Left renal cortex interstitium (tissue), 4 donors: ENCODE measurements at places on chromosomes 11 and 22.

- DNase-seq: no peak
Observed at GRCh38 chr11:96033095-96033494, 109.2 kb upstream of the MTMR2 start.

GRCh38 chr11:66067640-66068039, 2.4 kb upstream of the PACS1 start:
- no peak for DNase-seq

DNA sequence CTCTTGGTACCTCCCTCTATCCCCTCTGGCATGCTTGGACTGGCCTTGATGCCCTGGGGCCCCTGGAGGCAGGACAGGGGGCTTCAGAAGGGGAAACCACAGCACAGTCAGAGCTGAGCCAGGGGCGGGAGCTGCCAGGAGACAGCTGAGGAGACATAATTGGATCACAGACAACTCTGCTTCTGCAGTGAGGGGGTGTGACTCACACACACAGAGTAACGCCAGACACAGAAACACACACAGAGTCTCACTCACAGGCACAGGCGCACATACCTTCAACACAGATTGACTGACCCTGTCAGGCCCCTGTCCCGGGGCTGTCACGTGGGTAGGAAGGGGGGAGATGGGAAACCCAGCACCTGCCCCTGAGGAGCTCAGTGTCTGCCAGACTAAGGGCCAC, 20.6 kb downstream of the STARD10 start:
- DNase-seq: no peak

GRCh38 chr11:119323532-119324033, 6.7 kb upstream of the MCAM start:
- DNase-seq: no peak

DNA sequence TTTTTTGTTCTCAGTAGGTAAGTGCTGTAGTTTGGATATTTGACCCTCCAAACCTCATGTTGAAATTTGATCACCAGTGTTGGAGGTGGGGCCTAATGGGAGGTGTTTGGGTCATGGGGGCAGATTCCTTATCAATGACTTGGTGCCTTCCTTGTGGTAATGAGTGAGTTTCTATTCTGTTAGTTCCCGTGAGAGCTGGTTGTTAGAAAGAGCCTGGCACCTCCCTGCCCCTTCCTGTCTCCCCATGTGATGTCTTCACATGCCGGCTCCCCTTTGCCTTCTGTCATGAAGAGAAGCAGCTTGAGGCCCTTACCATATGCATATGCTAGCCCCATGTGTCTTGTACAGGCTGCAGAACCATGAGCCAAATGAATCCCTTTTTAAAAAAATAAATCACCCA, 138.3 kb downstream of the TMEM135 start:
- no peak for DNase-seq

GRCh38 chr22:24996420-24996952, 44.0 kb downstream of the KIAA1671 start:
- DNase-seq: peak; percentile 18

DNA sequence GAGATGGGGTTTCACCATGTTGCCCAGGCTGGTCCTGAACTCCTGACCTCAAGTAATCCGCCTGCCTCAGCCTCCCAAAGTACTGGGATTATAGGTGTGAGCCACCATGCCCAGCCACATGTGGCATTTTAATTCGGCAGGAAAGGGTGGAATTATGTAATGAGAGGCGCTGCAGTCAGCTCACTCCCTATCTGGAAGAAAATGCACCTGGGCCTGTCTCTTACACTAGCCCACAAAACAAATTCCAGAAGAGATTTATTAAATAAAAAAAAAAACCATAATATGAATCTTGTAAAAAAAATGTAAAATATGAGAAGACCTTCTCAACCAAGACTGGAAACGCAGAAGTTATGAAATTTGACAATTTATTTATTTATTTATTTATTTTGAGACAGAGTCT, 8.2 kb upstream of the KAT5 start:
- DNase-seq: no peak

DNA sequence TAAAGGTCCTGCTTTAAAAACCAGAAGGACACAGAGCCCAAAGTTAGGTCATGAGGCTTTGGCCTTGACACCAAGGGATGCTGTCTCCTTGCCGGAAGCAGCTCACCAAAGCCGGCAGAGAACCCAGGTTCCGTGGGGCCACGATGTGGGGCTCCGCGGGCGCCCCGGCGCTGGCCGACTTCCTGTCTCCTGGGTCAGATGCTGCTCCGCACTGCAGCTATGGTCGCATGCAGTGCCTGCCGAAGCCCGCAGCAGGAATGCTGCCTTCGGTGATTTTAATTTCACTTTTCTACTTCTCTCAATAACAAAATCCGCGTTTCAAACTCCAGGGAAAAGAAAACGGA, 454 bp upstream of the OTUB1 start:
- no peak for DNase-seq

- DNase-seq: no peak
Observed at GRCh38 chr11:26478710-26479109, 93.4 kb downstream of the MUC15 start.

DNA sequence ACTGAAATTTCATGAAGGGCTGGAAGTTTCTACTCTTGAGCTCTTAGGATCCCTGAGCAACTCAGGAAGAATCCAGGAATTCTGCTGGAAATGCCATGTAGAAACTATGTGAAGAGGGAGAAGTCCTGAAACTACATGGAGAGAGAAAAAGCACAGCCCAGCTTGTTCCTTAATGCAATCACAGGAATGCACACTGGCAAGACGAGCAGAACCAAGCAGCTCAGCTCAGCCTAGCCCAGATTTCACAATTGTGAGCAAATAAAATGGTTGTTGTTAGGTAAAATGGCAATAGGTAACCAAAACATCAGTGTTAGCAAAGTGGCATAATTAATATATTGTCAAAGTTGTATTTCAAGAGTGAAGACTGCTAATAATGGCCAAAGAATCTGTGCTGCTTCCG, 28.1 kb downstream of the ZNF214 start:
- no peak for DNase-seq

DNA sequence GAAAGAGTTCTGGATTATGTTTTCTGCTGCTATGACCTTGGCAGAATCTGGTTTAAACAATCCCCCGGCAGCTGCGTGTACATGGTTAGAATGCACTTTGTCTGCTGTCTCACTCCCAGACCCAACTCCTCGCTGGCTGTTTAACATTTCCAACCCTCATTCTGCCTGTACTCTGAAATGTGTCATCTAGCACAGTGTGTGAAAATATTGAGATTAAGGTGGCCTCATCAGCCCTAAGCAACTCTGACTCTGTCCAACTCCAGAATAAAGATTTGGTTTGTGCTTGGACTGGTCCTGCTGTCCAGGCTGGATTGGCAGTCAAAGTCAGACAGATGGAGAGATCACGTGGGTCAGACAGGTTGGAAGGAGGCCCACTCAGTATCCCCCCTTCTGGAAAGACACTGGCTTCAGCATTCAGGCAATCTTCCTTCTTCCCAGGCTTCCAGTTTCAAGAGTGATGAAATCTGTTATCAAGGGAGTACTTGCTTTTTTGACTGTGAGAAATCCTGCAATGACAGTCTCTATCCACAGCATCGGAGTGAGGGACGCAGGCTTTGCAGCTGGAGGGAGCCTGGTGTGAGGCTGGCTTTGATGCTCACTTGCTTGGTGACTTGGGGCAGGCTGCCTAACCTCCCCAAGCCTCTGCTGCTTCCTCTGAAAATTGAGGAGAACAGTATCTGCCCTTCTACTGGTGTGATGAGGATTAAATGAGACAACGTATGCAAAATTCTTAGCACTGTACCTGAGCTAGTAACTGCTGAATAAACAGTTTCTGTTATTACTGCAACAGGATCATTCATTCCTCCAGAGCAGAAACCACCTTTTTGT, 29.8 kb downstream of the ABTB2 start:
- no peak for DNase-seq

GRCh38 chr11:70383664-70384565, 14.4 kb upstream of the CTTN start:
- no peak for DNase-seq

GRCh38 chr11:375065-376025, 6.0 kb downstream of the B4GALNT4 start:
- DNase-seq: no peak

- DNase-seq: no peak
Observed at GRCh38 chr22:40533712-40534378, 102.7 kb downstream of the MRTFA start.

- no peak for DNase-seq
Observed at GRCh38 chr11:61020551-61021235, 49.2 kb downstream of the CD6 start.

DNA sequence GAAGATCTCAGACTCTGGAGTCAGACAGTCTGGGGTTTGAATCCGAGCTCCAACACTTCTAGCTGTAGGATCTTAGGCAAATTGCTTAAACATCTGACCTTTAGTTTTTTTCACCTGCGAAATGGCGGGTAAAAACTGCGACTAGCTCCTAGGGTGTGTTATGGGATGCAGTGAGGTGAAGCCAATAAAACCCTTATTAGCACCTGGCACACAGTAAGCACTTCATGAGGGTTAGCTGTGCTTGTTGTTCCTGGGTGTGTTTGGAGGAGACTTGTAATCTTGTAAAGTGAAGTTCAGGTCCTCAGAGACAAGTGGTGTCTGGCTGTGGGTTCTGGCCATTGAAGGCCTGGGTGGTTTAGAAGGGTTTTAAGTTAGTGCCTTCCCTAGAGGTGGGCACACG, 68.9 kb downstream of the ZBTB16 start:
- DNase-seq: no peak

GRCh38 chr11:119030329-119031047, at the start of gene SLC37A4:
Gene SLC37A4, minus strand, starts transcription at chr11:119030877.
- peak; percentile 70 for DNase-seq

DNA sequence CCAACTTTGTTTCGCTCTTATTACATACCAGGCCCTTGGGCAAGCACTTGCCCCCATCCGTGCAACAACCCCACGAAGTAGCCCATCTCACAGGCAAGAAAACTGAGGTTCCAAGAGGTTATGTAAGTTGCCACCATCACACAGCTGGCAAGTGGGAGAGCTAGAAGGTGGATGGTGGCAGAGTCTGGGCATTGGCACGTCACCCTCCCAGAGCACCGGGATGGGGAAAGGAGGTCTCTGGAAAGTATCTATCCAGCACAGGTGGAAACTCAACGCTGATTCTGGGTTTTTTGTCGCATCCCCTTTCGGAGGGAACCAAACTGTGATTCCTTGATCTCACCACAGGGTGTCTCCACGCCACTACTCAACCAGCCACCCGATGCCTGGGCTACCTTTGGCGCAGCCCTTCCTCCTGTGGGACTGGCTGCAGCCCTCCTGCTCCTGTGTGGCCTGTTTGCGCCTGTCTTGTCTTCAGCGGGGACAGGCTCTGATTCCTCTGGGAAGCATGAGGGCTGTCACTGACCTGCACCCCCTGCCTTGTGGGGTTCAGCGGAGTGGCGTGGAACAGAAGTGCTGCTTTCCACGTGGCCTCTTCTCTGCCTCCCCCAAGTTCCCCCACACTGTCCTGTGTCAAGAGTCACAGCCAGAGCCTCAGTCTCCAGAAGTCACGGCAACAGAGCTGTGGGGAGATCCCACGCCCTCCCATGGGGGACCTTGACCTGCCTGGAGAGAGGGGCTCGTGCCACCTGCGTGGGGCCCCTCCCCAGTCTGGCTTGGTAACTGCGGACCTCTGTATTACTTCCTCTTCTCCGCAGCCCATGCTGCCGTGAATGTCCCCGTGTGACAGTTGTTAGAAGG, 34.4 kb upstream of the TRIM29 start:
- DNase-seq: no peak

DNA sequence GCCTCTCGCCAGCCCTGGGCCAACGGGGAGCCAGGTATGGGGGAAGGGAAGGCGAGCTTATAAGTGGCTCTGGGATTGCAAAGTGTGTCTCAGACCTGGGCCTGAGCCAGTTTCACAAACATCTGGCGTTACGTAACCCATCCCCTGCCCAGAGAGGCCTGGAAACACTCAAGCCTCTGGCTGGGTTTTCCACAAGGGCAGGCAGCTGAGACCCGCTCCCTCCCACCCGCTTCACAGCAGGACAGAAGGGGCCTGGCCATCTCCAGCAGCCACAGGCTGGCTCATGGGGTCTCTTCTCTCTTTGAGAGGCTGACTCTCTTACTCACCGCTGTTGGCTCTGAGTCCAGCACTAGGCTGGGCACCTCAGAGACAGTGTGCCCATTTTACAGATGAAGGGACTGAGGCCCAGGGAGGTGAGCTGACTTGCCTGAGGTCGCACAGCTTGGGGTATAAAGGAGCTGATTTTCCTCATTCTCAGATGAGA, 44.5 kb downstream of the TRIOBP start:
- peak; percentile 70 for DNase-seq

GRCh38 chr11:32388365-32388764, 47.0 kb downstream of the WT1 start:
- no peak for DNase-seq

DNA sequence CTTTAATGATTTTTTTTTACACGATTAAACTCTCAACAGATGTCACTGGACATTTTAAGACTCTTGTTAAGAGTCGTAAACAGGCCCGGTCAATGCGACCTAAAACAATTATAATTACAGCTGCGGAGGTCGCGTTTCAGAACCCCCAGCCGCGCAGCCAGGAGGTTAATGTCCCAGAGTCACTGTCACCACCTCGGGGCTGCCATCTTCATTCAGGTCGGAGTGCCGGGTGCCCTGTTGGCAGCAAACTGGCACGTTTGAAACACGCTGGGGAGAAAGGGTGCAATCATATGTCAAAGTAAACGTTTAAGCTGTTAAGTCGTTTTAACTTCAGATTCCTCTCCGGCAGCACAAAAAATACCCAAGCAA, 711 bp upstream of the PHF21B start:
- DNase-seq: no peak
